ENCODE measurements at places on chromosomes 2 and 18.

GRCh38 chr2:101442667-101443061, 32.2 kb downstream of the RFX8 start:
- DNase-seq, result no peak

DNA sequence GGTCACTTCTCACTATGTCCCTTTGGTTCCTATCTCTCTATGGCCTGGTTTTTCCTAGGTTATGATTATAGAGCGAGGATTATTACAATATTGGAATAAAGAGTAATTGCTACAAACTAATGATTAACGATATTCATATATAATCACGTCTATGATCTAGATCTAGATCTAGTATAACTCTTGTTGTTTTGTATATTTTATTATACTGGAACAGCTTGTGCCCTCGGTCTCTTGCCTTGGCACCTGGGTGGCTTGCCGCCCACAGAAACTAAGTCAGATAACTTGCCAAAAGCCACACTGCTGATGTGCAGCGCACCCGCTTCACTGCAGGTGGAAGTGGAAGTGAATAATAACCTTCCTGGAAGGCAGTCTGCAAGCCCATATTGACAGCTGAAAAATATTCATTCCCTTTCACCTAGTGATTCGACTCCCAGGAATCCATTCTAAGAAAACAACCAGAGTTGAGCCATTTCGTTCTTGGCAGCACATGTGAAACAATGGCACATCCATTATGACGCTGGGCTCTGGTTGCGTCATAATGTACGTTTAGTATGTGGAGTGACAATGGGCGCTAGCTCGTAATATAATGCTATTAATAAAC, 725 bp upstream of the ANKRD53 start:
- peak; percentile 88 for DNase-seq

DNA sequence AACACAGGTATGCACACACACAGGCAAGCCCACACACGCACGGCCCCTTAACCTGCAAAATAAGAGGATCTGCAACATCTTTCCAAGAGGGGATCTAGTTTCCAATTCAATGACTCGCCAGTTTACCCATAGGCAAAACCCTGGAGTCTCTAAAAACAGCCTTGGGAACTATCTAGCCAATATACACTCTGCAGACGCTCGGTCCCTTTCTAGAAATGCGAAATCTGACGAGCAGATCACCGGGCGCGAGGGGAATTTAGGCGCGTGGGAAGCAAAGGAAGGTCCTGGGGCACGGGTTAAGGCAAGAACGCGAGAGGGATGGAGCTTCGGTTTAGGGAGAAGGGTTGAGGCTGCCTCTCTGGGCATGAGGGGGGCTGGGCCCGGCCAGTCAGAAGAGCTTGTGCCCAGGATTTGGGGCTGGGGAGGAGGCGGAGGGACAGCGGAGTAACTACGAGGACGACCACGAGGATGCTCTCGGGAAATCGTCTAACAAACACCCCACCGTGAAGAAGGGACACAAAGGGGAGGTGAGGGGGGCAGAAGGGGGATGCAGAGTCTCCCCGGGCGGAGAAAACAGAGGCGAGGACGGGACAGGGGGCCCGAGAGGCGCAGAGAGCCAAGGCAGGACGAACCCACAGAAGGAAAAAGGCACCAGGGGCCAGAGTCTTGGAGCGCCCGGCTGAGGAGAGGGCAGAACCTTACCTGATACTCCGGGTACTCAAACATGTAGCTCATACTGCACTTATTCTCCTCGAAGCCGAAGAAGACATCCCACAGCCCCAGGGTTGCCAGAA, 542 bp downstream of the PGAP1 start:
- peak; percentile 50 for DNase-seq

GRCh38 chr2:56285224-56285623, 101.4 kb downstream of the CCDC85A start:
- DNase-seq, result no peak

DNA sequence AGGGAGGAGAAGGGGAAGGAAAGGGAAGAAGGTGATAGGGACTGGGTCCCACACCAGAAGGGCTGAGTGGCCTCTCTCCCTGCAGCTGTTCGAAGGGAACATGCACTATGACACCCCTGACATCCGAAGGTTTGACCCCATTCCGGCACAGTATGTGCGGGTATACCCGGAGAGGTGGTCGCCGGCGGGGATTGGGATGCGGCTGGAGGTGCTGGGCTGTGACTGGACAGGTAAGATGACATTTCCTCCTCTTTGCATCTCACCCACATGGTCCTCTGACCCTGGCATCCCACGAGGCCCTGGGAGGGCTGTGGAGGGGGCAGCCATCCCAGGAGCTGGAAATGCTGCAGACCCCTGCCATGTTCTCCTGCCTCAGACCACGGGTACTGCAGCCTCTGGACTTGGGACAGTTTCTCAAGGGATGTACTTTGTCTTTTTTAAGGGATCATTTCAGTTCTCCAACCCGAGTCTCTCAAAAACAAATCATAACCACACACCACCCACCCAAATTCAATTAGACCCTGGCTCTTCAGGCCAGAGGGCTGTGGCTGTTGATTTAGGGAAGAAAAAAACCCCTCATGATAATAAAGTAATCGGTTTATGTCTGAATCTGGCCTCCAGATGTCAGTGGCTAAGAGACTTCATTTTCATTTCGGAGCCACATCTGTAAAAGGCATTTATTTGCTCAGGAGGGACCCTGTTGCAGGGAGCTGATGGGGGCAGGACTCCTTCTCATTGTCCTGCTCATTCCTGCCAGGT, 63.5 kb downstream of the NRP2 start:
- no peak for DNase-seq

GRCh38 chr2:74515981-74516633, 1.9 kb downstream of the TLX2 start:
- DNase-seq, result peak; percentile 60

DNA sequence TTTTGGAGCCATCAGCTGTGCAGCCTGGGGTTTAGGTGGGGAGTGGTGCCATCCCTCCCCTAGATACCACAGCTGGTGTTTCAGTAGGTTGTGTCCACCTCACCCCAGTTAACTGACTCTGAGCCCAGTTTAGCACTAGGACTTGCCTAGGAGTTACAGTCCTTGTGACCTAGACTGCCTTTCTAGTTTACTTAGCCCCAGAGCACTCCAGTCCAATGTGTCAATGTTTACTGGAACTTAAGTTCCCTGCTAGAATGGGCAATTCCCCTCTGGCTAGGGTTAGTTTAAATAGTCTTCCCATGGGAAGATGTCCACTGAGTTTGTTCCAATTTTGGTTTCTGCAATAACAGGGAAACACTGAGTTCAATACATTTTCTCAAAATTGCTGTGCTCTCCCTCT, 909.2 kb downstream of the CCDC85A start:
- DNase-seq, result no peak

- no peak for DNase-seq
Measured at GRCh38 chr2:134173338-134174016, 80.4 kb upstream of the MGAT5 start.

DNA sequence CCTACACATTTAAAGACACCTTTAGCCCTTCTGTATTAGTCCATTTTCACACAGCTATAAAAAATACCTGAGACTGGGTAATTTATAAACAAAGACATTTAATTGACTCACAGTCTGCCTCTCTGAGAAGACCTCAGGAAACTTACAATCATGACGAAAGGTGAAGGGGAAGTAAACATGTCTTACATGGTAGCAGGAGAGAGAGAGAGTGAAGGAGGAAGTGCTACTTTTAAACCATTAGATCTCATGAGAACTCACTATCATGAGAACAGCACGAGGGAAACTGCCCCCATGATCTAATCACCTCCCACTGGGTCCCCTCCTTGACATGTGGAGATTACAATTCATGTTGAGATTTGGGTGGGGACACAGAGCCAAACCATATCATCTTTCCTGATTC, 946.6 kb downstream of the SLC4A3 start:
- no peak for DNase-seq

DNA sequence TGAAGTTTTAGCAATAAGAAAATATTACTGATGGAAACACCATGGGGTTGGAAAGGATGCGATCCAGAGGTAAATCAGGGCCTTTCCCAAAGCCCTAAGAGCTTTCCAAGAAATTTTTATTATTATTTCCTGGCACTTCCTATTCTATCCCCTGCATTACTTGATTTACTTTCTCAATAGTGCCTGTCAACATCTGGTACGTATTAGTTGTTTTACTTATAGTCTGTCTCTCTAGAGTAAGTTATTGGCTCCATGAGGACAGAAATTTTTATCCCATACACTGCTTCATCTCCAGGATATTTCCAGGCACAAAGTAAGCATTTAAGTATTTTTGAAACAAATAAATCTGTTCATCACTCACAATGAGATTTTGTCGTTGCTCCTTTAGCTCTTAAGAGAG, 18.1 kb downstream of the PPP4R1 start:
- no peak for DNase-seq

DNA sequence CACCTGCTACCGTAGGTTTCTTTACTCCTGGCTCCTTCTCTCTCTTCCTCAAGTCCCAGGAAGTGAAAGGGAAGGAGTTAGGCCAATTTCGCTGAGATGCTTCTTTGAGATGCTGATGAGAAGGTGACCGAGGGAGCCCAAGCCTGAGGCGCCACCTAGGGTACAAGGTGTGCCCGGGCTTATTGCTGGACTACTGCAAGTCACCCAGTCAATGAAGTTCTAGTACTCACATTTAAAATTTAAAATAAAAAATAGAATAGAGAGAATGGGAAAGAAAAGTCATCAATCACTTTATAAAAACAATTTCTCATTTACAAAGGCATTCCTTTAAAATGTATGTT, 45.3 kb downstream of the ACAA2 start:
- peak; percentile 66 for DNase-seq

GRCh38 chr18:25164211-25164847, 187.6 kb downstream of the ZNF521 start:
- no peak for DNase-seq

- DNase-seq, result no peak
Measured at GRCh38 chr2:227881866-227882517, 10.6 kb downstream of the DAW1 start.

GRCh38 chr2:241833101-241833663, 24.2 kb downstream of the NEU4 start:
- no peak for DNase-seq

DNA sequence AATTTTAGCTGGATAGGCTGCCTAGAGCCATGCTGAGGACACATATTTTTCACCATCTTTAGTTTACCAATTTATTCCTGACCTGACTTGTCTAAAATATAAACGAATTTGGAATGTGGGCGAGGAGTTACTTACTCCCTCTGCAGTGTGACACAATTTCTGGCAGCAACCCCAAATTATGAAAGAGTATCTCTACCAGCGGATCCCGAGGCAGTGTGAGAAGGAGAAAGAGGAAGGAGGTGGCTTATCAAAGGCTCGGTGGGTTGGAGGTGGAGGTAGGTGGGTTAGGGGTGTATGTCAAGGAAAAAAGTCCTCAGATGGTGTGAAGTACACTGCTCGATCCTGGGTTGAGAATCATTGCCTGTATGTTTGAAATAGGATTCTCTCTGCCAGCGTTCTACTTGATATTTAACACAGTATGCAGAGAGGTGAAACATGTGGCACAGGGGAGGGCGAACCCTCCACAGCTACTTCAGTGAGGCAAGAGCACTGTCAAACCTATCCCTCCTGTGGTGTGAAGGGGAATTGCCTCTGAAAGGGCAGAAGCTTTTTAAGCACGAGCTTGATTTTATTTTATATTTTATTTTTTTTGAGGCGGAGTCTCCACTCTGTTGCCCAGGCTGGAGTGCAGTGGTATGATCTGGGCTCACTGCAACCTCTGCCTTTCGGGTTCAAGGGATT, 76.0 kb downstream of the RFTN2 start:
- no peak for DNase-seq

DNA sequence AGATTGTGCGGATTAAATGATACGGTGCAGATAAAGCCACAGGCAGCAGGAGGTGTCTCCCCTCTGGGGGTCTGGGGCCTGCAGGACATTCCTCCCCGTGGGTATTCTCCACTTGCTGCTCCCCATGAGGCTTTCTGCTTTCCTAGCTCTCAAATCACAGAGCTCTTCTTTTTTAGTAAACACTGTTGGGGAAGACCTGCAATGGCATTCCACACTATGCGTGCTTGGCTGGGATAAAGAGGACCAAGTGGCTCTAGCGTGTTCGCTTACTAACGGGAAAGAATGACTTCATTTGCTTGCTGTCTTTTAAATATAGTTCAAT, 146.5 kb downstream of the DDX1 start:
- DNase-seq, result no peak

GRCh38 chr2:226691255-226691654, 108.4 kb downstream of the IRS1 start:
- DNase-seq, result no peak

- DNase-seq, result no peak
Measured at GRCh38 chr2:22957446-22957845, 427.5 kb upstream of the KLHL29 start.

GRCh38 chr2:205739620-205740019, 57.3 kb downstream of the NRP2 start:
- no peak for DNase-seq

DNA sequence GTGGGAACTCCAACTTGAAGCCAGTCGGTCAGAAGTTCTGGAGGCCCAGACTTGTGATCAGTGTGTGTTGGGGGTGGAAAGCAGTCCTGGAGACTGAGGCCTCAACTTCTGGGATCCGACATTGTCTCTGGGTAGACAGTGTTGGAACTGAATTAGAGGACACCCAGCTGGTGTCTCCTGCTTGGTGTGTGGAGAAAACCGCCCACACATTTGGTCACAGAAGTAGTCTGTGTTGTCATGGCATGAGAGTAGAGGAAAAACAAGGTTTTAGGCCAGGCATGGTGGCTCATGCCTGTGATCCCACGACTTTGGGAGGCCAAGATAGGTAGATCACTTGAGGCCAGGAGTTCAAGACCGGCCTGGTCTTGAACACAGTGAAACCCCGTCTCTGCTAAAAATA, 51.5 kb downstream of the PUM2 start:
- no peak for DNase-seq

GRCh38 chr2:108986916-108987510, 2.0 kb downstream of the EDAR start:
- no peak for DNase-seq

DNA sequence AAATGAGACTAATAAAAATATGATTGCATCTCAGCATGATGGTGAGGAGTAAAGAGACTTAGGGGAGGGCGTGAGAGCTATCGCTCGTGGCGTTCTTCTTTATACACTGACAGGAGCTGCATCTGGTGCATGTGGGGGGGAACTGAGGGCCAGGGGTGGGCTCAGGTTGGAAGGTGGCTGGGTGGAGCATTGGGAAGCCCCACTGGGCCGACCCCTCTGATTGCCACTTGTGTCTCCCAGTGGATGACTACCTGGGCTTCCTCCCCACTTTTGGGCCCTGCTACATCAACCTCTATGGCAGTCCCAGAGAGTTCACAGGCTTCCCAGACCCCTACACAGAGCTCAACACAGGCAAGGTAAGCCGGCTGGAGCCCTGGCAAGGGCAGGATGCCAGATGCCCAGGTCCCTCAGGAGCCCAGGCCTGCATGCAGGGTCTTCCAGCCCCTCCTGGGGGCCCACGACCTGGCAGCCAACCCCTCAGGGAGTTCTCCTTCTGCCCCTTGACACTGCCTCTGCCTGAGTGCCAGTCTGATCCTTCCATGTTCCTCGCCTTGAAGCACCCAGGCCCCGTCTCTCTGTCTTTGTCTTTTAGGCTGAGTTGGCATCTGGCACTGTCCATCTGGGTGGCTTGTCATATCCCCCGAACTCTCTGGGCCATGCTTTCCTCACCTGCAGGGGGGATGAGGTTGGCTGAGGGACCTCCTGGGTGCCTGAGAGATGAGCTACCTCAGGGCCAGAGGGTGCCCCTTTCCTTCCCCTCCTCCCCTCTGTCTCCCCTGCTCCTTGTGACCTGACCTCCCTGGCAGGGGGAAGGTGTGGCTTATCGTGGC, 97.7 kb downstream of the DYSF start:
- DNase-seq, result no peak

- no peak for DNase-seq
Measured at GRCh38 chr2:135557530-135557929, 26.2 kb downstream of the R3HDM1 start.

Data from cardiac muscle cell (in vitro differentiated cells and primary cell).